NCI-H187 treated with DMSO at 0.1 percent for 48 hours (cell line): ENCODE measurements at places on chromosomes 2 and 18.

DNA sequence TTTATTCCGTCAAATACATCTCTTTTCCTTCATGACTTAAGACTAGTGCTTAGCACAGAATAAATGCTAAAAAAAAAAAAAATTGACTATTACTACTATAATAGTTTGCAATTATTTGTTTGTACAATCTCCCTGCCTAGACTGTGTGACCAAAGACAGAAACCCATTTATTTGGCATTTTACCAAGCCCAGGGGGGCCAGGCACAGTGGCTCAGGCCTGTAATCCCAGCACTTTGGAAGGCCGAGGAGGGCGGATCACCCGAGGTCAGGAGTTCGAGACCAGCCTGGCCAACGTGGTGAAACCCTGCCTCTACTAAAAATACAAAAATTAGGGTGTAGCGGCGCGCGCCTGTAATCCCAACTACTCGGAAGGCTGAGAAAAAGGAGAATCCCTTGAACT lies 1.4 kb downstream of the ASB3 start:
- DNase-seq, result no peak

- DNase-seq, result no peak
Observed at GRCh38 chr2:14423145-14423906, 209.2 kb upstream of the LRATD1 start.

DNA sequence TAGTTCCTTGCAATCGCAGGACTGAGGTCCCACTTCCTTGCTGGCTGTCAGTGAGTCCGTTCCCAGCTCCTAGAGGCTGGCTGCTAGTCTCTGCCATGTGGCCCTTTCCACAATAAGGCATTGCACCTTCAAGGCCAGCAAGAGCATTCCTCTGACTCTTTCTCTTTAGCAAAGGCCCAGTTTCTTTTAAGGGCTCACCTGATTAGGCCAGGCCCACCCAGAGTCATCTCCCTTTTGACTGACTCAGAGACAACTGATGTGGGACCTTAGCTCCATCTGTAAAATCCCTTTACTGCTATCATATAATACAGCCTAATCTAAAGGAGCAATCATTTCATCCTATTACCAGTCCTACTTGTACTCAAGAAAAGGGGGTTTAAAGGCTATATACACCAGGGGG lies 278.2 kb downstream of the SLC4A3 start:
- DNase-seq, result no peak

DNA sequence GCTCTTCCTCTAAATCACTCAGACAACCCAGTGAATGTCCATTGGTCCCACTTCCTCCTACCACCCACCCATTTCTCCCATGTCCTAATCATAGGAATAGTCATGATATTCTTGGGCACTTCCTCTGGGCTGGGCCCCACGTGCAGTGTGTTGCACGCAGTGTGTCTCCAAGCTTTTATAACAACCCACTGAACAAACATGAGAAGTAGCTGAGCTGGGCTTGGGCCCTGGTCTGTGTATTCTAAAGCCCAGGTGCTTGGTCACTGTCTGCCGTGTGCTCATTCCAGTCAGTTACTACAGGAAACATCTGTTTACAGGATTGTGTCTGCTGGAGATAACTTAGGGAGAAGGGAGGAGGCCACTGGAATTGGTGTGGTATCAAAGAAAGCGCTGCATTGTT lies 64.2 kb upstream of the THOC1 start:
- no peak for DNase-seq

- DNase-seq, result no peak
Observed at GRCh38 chr18:50444539-50444938, 69.7 kb downstream of the SKA1 start.

DNA sequence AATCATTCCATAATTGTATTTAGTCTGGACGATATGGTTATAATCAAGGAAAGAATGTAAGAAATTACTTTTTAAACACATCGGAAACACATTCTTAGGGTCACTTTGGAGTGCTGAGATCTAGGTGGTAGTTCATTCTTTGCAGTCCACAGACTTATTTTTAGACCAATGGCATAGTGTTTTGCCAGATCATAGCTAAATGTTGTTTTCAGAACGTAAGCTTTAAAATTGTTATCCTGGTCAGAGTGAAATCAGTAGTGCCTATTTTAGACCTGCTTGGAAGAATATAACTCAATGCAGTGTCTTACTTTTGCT lies 4.3 kb downstream of the MYL12A start:
- DNase-seq, result no peak

DNA sequence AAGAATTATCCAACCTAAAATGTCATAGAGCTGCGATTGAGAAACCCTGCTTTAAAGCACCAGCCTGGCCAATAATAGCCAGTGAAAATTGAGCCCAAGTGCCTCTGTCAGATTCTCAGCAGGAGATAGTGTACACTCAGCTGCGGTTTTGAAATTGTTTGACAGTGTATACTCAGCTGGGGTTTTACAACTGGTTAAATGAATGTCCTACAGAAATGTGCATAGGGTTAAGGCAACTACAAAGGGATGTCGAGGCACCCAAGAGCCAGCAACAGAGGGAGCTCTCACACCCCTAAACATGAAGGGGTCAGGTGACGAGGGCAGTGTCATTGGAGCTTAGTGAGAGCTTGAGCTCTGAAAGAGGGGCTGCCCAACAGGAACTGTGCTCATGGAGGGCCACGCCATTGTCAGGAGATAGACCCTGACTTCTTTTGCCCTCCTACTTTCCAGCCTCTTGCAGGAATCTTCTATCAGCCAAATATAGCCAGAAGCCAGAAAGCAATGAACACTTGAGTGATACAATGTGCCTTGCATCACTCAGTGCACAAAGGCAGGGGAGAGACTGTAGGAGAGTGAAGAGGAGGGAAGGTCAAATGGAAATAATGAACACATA lies 15.1 kb downstream of the ACTG2 start:
- DNase-seq, result peak; percentile 37

DNA sequence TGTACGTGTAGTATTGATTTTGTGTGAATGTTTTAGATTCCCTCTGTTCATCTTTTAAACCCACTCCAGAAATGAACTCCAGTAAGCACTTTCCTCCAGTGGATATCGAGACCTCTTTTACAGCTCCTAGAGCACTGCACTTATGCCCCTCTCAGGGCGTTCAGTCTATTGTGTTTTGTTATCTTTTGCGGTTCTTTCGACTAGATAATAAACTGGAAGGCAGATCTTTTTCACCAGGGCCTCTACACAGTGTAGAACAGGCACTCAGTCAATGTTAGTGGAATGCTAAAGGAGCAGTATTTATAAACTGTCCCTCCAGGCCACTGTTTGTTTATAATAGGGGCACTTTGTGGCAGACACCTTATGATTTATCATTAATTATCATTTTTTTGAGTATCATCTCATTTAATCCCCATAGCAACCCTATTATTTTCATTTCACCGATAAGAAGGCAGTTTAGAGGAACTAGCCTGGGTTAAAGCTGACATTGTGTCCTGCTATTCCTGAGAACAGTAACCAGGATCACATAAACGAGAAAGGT lies 742 bp upstream of the SOS1 start:
- DNase-seq, result peak; percentile 82

DNA sequence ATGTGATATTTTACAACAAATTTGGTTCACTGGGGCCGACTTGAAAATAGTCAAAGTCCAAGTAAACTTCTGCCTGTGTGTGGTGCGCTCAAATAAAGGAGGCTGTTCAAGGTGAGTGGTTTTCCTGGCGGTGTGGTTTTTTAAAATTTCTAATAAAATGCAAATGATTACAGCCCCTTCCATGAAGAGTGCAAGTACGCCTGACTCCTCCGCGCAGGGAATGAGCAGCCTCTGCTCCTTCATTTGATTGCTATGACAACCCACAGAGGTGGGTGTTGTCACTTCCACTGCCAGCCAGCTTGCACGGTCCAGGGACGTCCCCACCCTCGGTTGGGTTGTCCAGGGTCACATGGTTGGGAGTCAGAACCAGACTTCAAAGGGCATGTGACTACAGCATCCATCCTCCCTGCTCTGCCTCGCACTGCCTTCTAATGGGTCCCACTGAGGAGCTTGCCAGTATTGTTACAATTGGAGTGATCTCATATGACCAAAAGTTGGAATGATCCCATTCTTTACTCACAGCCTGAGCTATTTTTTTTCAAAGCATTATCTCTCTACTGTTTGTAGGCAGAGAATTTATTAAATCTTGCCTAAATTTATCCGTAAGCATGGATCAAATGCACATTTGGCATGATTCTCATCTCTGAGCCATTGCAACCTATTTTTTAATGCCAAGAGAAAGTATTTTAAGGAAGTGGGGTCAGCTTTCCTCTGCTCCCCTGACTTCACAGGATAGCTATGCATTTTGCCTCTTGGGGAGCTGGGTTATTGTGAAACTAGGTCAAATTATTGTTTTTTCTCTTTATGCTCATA lies 121.3 kb downstream of the AGAP1 start:
- DNase-seq, result no peak

DNA sequence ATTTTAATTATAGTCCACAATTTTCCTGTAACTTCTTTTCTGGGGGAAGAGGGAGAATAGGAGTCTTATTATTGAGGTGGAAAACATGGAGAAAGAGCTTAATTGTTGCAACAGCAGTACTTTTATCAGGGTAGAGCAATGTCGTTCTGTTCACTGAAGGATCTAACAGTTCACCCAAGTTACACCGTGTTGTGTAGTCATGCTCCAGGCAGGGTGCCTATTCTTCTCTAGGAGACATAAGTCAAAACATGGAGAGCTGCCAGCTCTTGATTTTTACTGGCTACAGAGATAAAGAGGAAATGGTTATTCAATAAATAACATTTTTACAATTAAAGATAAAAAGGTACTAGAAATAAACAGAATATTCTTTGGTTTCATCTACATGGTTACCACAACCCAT lies 594.3 kb upstream of the NETO1 start:
- no peak for DNase-seq

GRCh38 chr2:10654069-10654468 lies 35.7 kb downstream of the NOL10 start:
- DNase-seq, result no peak

GRCh38 chr2:157174321-157174720 lies 83.2 kb upstream of the GALNT5 start:
- DNase-seq, result no peak

GRCh38 chr2:107359021-107359420 lies 467.7 kb upstream of the RGPD4 start:
- no peak for DNase-seq

DNA sequence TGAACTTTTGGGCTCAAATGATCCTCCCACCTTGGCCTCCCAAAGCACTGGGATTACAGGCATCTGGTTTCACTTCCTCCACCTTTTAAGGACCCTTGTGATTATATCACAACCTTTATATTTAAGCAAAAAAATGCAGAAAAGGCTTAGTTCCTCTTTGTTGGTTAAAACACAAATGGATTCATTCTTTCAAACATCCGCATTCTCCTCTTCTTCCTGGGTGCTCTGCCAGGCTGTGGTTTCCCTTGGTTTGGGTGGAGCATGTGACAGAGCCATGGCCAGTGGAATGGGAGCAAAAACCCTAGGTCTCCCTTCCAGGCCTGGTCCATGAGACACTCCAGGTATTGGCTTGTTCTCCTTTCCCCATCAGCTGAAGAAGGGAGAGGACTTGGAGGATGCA lies 9.9 kb upstream of the SLC66A3 start:
- no peak for DNase-seq

DNA sequence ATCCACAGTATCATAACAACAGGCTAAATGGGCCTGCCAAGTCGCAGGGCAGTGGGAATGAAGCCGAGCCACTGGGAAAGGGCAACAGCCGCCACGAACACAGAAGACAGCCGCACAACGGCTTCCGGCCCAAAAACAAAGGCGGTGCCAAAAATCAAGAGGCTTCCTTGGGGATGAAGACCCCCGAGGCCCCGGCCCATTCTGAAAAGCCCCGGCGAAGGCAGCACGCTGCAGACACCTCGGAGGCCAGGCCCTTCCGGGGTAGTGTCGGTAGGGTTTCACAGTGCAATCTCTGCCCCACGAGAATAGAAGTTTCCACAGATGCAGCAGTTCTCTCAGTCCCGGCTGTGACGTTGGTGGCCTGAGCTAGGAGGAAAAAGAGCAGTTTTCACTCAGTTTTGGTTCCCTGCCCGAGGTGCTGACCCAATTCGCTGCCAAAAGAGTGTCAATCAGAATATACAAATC lies 32.2 kb downstream of the KCTD18 start:
- DNase-seq, result no peak

- no peak for DNase-seq
Observed at GRCh38 chr2:95271381-95271971, 2.8 kb upstream of the PROM2 start.

DNA sequence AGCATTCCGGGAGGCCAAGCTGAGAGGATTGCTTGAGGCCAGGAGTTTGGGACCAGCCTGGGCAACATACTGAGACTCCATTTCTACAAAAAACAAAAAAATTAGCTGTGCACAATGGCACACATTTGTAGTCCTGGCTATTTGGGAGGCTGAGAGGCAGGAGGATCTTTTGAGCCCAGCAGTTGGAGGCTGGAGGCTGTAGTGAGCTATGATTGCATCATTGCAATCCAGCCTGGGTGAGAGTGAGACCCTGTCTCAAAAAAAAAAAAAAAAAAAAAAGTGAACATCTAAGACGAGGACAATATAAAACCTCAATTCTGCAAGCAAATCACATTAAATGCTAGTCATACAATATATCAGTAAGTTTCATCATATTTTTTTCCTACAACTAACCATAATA lies 2.8 kb upstream of the HAT1 start:
- no peak for DNase-seq

GRCh38 chr2:30425326-30425725 lies 21.7 kb upstream of the LCLAT1 start:
- no peak for DNase-seq

DNA sequence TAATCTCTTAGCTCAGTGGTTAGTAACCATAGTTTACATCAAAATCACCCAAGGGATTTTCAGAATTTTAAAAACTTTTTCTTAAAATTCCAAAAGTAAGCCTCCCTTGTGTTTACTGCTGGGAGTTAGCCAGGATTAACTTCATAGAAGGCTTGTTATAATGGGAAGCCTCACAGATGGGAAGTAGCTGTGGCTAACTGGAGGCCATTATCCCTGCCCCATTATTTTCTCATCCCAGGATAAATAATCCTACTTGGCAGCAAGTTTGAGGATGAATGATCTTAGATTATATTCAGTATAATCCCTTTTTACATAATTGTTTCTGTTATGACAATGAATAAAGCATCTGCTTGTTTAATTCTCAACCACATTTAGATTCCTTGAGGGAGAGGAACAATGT lies 25.5 kb downstream of the PLEK start:
- DNase-seq, result no peak

- DNase-seq, result no peak
Observed at GRCh38 chr2:228689053-228689452, 507.6 kb upstream of the SPHKAP start.

GRCh38 chr2:32947484-32948143 lies 861 bp downstream of the LTBP1 start:
- no peak for DNase-seq

- no peak for DNase-seq
Observed at GRCh38 chr18:50172367-50172766, 22.6 kb downstream of the MYO5B start.

- DNase-seq, result no peak
Observed at GRCh38 chr2:177291701-177292100, 27.2 kb upstream of the NFE2L2 start.

DNA sequence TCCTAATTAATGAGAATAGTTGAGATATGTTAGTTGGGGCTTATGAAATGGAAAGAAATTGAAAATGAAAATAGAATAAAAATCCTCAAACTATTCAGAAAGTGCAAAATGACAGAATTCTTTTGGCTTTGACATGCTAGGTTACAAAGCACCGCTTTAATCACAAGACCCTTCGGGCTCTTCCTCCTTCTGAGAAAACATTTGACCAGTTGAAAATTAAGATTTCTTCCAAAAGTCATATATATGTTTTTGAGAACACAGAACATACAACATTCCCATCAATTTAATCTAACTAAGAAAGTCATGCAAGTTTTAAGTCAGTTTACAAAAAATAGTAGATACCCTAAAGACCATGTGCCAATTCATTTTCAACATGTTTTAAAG lies 2.2 kb upstream of the SLC40A1 start:
- no peak for DNase-seq
